ENCODE measurements at places on chromosomes 12 and 14.

GRCh38 chr12:49965836-49966235 lies 4.2 kb downstream of the AQP5 start:
- no peak for DNase-seq

- DNase-seq = no peak
Measured at GRCh38 chr12:6383572-6384498, at the start of gene LTBR. Gene LTBR (plus strand): TSS chr12:6384162. CDS start chr12:6384359, 197 bp downstream.

DNA sequence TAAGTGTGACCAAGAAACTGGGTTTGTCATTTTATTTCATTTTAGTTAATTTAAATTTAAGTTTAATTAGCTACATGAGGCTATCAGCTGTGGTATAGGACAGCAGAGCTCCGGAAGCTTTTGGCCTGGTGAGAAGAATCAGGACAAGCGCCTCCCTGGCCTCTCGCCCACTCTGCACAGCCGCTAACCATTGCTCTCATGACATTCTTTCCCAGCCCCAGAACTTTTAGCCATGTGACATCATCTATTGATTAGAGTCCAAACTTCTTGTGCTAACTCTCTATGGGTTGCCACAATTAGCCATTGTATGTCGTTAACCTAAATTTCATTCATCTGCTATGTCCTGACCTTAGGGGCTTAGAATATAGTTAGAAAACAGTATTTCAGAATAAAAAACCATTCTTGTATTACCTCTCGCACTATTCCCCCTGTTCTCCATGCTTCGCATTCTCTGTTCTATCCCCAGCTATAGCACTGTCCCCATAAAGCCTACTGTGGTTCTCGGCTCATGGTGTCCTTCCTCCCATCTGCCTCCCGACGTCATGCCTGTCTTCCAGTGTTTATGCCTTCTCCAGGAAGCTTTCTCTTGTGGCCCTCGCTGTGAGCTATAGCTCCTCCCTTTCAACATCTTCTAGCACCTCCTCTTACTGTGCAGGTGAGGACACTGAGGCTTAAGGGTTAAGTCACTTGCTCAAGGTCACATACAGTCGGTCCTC lies 23.5 kb downstream of the SSH1 start:
- no peak for DNase-seq

- no peak for DNase-seq
Measured at GRCh38 chr12:65666876-65667275, 157.4 kb upstream of the HMGA2 start.

DNA sequence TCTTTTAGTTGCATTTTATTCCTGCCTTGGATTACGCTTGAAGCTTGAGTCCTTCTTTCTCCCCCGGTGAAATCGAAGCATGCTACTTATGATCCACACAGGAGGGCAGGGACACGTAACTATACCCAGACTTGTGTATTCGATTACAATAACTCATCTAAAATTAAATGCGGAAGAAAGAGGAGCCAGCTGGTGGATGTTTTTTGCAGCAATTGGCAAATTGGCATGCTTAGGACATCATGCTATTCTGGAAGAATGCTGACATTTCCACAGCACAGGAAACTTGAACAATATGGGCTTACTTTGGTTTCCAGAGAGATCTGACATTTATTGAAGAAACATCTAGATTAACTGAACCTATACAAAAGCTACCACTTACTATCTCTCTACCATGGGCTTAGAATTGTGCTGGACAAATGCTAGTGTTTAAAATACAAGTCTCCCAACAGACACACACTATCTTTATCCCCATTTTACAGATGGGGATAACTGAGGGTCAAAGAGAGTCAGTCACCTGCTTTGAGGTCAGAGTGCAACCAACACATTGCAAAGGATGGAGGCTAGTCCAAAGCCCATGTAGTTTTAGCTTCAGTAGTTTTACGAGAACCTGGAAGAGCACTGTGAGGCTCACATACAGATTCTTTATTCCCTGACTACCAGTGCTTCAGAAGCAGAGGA lies 36.3 kb downstream of the LGMN start:
- DNase-seq = no peak

DNA sequence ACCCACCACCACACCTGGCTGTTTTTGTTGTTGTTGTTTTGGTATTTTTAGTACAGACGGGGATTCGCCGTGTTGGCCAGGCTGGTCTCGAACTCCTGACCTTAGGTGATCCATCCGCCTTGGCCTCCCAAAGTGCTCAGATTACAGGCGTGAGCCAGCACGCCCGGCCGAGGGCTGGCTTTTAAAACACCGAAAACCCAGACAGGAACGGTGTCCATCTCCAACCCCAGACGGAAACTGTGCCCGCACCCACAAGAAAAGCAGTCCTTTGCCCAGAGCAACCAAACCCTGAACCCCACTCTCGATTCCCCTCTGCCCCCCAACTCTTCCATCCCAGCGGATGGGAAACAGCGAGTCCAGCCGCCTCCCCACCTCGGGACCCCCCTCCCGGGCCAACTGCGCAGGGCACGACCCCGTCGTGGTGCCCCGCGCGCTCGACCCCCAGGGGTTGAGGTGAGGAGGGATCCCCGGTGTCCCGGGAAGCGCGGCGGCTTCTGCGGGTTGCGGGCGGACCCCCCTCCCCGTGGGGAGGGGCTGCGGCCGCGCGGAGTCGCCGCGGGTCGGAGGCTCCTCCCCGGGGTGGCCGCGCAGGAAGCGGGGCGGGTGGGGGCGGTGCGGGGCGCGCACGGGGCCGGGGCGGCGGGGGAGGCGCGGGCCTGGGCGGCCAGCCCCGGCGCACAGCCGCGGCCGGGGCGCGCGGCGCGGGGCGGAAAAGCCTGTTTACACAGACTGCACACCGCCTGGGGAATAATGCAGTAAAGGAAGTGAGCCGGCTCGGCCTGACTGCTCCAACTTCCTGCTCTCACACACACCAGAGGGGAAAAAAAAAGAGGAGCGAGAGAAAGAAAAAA lies at the start of gene ELK3:
Gene ELK3 (plus strand): TSS at position 651 of the 851 bp plus-strand sequence.
- DNase-seq = peak; percentile 39

- DNase-seq = no peak
Measured at GRCh38 chr14:92430686-92431085, 82.9 kb upstream of the RIN3 start.

DNA sequence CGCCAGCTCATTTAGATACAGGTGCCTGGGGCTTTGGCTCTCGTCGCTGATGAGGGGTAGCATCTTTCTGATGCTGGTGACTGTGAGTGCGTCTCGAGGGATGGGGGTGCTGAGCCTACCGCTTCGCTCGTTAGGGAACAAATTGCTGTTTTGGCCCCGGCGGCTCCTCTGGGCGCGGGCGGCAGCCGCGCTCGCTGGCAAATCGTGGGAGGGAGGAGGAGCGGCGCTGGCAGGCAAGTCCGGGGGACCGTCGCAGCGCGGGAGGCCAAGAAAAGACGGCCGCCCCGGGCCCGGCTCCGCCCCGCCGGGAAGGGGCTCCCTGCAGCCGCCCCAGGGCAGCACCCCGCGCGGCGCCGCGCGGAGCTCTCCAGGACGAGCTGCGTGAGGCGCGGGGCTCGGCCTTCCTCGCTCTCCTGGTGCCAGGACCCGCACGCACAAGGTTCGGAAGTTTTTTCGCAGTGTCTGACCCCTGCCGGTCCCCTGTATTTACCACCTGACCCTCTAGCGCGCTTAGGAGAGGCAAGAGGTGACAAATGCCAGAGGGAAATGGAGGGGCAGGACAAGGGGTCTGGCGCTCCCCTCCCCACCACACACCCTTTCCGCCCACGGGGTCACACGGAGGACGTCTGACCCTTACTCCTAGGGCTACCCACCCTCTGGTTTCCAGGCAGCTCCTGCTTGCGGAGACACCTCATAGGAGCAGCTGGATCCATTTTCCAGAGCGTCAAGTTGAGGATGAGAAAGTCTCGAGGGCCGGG lies 899 bp upstream of the KCNH3 start:
- peak; percentile 44 for DNase-seq

DNA sequence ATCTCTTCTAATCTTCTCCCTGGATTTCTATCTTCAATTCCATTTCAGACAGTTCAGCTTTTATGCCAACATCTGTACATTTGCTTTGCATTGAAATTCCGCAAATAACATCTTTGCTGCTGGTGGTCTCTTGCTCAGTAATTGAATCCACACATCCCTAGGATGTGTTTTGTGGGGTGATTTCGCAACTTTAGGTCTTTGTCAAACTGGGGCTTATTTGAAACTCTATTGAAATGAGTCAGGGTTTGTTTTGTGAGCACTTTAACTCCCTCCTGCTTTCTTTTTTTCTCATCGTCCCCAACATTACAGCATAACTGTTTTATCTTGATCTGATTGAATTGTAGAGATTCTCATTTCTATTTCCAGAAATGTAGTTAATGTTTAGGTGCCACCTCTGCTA lies 404.3 kb downstream of the NPAS3 start:
- DNase-seq = no peak

DNA sequence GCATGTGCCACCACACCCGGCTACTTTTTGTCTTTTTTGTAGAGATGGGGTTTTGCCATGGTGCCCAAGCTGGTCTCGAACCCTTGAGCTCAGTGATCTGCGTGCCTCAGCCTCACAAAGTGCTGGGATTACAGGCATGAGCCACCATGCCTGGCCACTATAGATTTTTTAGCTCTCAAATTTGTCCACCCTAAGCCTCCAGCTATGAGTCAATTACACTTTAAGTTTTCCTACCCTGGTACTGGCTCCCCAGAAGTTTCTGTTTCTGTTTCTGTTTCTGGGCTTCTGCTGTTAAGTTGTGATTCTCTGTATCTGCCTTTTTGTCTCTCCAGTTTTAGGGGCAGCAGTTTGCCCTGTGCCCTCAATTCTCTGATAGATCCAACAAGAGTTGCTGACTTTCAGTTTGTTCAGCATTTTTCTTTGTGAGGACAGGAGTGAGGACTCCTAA lies 4.4 kb upstream of the TINF2 start:
- no peak for DNase-seq

GRCh38 chr12:116319898-116320621 lies 42.6 kb upstream of the MED13L start:
- DNase-seq = no peak

GRCh38 chr12:43880547-43880946 lies 44.7 kb downstream of the TMEM117 start:
- no peak for DNase-seq

GRCh38 chr14:50060871-50061663 lies 55.3 kb downstream of the VCPKMT start:
- DNase-seq = peak; percentile 38

DNA sequence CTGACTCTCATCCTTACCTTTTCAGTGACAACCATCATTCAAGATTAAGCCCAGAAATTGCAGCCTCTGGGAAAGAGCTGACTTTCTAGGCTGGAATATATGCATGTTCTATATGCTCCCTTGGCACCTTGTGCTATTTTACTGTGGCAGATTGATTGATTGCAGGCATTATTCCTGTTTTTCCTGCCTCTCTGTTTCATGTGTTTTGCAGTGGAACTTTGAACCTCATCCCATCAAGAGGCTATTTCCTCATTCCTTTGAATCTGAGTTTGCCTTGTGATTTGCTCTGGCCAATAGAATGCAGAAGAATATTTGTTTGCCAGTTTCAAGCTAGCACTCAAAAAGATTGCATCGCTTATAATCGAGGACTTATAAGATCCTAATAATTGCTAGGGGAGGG lies 174.8 kb upstream of the DCN start:
- DNase-seq = no peak

DNA sequence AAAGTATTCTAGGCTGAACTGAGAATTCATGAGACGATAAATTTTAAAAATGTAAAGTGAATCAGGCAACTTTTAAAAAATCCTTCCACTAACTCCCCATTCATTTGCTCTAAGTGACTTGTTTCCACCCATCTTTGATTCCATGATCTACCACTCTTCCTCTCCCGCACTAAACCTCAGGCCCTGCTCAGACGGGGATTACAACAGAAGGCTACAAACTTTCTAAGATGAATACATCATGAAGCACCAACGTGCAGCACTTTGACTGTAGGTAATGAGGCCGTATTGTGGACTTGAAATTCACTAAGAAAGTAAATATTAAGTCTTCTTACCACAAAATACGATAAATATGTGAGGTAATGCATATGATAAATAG lies 30.0 kb downstream of the TMEM132D start:
- no peak for DNase-seq

DNA sequence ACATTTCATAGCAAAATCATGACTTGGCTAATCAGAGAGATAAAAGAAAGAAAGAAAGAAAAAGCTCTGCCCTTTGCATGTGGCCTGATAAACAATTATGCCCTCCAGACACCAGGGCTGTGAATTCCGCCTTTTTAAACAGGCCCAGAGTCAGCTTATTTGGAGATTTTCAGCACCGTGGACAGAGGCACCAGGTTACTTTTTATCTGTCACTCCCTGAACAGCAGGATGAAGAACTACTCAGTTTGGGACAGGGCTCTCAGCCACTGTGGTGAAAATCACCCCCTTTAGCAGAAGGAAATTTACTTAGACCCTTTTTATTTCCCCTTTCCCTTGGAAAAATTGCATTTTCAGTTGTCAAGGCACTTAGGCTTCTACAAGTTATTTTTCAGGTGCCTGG lies 359.9 kb downstream of the NRXN3 start:
- DNase-seq = no peak

DNA sequence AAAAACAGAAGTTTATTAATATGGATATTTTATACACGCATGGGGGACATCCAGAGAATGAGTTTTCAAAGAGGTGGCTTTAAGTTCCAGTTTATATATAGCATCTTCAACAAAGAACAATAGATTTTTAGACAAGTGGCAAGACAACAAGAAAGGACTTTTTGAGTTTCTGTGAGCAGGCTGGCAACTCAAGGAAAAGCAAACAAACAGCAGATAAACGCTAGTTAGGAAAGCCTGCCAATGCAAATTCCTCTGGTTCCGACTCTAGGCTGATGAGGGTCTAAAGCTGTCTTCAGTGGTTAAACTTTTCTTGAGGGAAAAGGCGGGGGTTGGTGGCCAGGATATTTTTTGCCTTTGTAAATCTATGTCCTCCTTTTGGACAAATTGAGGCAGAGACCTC lies 78.4 kb upstream of the EEA1 start:
- DNase-seq = no peak

- no peak for DNase-seq
Measured at GRCh38 chr12:82605115-82605514, 81.6 kb upstream of the TMTC2 start.

GRCh38 chr14:68468437-68469207 lies 324.2 kb downstream of the ZFP36L1 start:
- DNase-seq = peak; percentile 13

DNA sequence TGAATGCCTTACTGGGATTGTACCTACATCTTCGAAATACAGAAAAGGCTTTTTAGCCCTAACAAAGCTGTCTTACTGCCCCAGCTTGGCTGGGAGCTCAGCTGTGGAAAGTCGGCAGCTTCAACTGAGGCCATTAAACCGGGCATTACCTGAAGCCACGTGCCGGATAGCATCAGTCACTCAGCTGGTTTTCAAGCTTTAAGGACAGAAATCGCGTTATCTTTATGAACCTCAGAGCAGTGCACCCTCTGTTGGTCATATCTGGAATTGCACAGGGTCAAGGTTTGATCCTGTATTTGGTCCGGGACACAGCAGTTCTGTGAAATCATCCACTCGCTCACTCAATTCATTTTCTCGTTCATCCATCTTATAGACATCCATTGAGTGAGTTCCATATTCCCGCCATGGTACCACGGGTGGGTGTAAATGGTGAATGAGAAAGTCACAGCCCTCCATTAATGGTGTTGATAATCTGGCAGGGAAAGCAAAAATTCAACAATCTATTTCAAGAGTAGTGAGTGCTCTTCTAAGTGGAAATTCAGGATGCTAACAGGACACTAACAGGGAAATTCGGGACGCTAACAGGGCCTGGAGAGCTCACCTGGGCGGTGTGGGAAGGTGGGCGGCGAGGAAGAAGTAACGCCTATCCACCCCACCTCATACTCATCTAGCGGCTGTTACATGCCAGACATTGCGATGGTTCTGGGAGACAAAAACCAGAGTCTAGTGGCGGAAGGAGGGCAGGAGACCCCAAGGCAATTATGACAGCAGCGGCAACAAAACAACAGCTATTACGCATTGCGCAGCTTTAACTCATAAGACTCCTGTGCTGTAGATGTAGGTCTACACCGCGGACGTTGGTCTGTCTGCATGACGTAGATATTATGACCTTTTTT lies 60.6 kb upstream of the TCL1A start:
- DNase-seq = peak; percentile 29
